Left ventricle myocardium inferior (tissue), 1 donor: ENCODE measurements at places on chromosomes 12 and 14. TPM values are rescaled to one million over a fixed set of nuclear protein-coding genes. Genes with fewer than 3 reads are reported as not detected.
A peak's percentile ranks its signal among the peaks of the same experiment; 100 is the strongest.

SLC2A14 gene
- total RNA-seq, result not detected

AMDHD1 gene
- total RNA-seq, result 0.47 TPM

TEX52 gene
- total RNA-seq, result not detected

FOXG1 gene
- total RNA-seq, result not detected

DNA sequence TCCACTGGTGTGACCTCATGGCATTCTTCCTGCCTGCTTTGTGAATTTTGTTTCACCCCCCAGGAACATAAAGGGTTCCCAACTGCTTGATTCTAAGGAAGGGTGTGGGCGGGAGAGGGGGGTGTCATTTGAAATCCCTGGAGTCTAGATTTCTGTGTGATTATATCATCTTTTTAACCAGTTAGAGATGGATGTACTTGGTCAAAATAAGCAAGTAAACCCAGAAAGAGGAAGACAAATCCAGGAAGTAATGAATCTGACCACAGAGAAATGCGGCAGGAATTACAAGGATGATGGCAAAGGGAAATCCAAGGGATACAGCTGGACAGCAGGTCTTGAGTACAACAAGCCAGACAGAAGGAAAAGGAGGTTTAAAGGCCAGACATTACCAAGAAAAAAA, 38.9 kb downstream of the DMAC2L start:
- H3K27ac ChIP-seq, result no peak overlapping the region
- H3K4me3 ChIP-seq, result no peak overlapping the region
- H3K4me1 ChIP-seq, result peaks cover 21% of the 10 kb centered on the region
- no peak for DNase-seq

DNA sequence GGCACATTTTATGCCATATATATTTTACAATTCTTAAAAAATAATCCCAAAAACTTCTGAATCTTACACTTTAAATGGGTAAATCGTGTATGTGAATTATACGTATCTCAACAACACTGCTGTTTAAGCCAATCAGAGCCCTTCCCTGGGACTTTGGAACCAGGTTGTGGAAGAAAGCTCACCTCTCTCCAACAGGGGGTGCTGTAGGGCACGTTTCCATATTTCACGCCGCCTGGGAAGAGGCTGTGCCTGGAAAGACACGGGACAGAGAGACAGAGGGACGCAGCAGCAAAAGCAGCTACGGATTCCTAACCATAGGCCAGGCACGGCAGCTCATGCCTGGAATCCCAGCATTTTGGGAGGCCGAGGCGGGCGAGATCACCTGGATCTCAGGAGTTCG, 29.4 kb upstream of the FBRSL1 start:
- no peaks in the 10 kb centered on the region for H3K36me3 ChIP-seq
- no peak overlapping the region for H3K4me3 ChIP-seq
- DNase-seq, result no peak

DNA sequence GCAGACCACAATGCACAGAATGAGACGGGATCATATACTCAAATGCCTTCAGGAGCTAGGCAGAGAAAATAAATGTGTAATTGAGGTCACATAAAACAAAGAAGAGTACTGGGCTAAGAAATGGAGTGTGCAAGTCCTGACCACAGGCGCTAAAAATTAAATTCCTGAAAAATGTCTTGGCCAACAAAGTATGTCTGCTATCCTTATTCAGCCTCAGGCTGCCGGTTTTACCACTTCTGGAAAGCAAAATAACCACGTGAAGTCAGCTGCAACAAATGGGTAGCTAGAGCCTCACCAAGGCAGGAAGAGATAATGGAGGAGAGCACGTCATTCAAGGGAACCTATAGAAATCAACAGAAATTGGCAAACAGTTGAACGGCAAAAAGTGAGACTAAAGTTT, 3.1 kb downstream of the PYGL start:
- H3K36me3 ChIP-seq, result no peaks in the 10 kb centered on the region
- DNase-seq, result no peak
- peaks cover 22% of the 10 kb centered on the region for H3K4me1 ChIP-seq
- no peak overlapping the region for H3K27ac ChIP-seq

- H3K4me1 ChIP-seq, result peaks cover 67% of the 10 kb centered on the region
- peak; percentile 80 for DNase-seq
- no peak overlapping the region for H3K4me3 ChIP-seq
- H3K36me3 ChIP-seq, result no peaks in the 10 kb centered on the region
Observed at GRCh38 chr12:607541-608001, 55.7 kb downstream of the NINJ2 start.

DNA sequence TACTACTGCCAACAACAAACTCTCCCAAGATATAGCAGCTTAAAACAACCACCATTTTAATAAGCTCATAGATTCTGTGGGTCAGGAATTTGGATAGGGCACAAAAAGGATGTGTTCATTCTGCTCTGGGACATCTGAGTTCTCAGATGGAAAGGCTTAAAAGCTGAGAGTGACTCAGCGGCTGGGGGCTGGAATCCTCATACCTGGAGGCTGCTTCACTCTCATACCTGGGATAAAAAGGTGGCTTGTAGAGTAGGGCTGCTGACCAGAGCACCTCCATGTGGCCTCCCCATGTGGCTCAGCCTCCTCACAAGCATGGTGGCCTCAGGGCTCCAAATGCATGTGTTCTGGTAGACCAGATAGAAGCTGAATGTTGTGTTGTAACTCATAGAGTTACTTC, 20.2 kb upstream of the PELI2 start:
- no peak overlapping the region for H3K4me3 ChIP-seq
- no peaks in the 10 kb centered on the region for H3K4me1 ChIP-seq
- no peak overlapping the region for H3K27ac ChIP-seq
- H3K27me3 ChIP-seq, result peaks cover 27% of the 10 kb centered on the region
- H3K36me3 ChIP-seq, result no peaks in the 10 kb centered on the region

GRCh38 chr14:59727073-59727661, 143.4 kb downstream of the RTN1 start:
- DNase-seq, result no peak
- no peak overlapping the region for H3K27ac ChIP-seq
- no peaks in the 10 kb centered on the region for H3K27me3 ChIP-seq
- no peak overlapping the region for H3K4me3 ChIP-seq
- H3K36me3 ChIP-seq, result no peaks in the 10 kb centered on the region
- no peaks in the 10 kb centered on the region for H3K4me1 ChIP-seq

GRCh38 chr12:130668286-130669204, 47.6 kb downstream of the RIMBP2 start:
- no peak for DNase-seq
- H3K27me3 ChIP-seq, result peaks cover 22% of the 10 kb centered on the region
- no peaks in the 10 kb centered on the region for H3K4me1 ChIP-seq
- H3K4me3 ChIP-seq, result no peak overlapping the region
- no peaks in the 10 kb centered on the region for H3K36me3 ChIP-seq
- no peak overlapping the region for H3K27ac ChIP-seq

DNA sequence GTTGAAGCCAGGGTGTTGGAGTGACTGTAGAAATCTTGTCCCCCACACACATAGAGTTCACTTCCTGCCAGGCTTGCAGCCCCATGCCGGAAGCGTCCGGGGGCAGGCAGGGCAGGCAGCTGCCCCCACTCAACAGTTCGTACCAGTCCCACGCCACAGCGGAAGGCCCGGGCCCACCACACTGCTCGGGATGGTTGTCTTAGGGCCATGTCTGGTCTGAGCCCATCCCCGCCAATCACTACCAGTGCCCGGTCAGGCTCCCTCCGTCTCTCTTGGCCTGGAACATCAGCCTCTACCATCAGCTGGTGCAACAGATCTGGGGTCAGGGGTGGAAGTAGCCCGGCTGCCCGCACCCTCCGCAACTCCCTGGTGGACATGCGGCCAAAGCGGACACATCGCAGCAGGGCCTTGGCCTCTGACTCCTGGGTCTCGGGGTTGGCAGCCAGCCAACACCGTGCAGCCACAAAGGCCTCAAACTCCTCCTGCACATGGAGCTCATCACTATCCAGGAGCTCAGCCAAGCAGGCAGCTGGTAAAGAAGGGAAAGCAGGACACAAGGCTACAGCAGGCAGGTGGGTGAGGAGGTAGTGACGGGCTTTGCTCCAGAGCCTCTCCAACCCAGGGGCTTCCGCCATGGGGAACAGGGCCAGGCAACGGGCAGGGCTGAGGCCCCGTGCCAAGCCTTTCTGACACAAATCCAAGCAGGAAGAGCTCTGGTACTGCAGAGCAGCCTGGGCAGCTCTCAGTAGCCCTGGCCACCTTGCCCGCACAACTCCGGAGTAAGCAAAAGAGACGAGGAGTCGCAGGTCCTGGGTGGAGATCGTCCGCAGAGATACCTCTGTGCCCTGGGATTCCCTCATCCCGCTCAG, 5.9 kb downstream of the KLHL33 start:
- H3K27me3 ChIP-seq, result peaks cover 6% of the 10 kb centered on the region
- no peak overlapping the region for H3K4me3 ChIP-seq
- no peaks in the 10 kb centered on the region for H3K36me3 ChIP-seq
- no peak overlapping the region for H3K27ac ChIP-seq
- peak; percentile 39 for DNase-seq
- peaks cover 19% of the 10 kb centered on the region for H3K4me1 ChIP-seq

DNA sequence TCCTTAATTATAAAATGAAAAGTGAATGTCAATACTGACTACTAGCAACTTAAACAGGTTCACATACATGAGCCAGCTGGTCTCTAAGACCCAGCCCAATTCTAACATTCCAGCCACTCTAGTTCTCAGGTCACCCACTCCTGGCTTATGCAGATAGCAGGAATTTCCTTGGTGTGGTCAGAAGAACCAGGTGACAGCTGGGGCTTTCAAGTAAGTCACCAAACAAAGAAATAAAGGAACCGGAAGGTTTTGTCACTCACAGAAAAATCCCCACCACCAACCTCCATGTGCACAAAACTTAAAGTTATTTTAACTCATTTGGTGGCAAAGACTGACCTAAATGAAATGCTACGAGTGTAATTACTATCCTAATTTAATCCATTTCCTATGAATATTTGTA, 129.6 kb upstream of the CDKN3 start:
- DNase-seq, result no peak
- H3K27me3 ChIP-seq, result peaks cover 6% of the 10 kb centered on the region
- no peak overlapping the region for H3K27ac ChIP-seq
- no peak overlapping the region for H3K4me3 ChIP-seq
- H3K4me1 ChIP-seq, result no peaks in the 10 kb centered on the region
- H3K36me3 ChIP-seq, result no peaks in the 10 kb centered on the region

DNA sequence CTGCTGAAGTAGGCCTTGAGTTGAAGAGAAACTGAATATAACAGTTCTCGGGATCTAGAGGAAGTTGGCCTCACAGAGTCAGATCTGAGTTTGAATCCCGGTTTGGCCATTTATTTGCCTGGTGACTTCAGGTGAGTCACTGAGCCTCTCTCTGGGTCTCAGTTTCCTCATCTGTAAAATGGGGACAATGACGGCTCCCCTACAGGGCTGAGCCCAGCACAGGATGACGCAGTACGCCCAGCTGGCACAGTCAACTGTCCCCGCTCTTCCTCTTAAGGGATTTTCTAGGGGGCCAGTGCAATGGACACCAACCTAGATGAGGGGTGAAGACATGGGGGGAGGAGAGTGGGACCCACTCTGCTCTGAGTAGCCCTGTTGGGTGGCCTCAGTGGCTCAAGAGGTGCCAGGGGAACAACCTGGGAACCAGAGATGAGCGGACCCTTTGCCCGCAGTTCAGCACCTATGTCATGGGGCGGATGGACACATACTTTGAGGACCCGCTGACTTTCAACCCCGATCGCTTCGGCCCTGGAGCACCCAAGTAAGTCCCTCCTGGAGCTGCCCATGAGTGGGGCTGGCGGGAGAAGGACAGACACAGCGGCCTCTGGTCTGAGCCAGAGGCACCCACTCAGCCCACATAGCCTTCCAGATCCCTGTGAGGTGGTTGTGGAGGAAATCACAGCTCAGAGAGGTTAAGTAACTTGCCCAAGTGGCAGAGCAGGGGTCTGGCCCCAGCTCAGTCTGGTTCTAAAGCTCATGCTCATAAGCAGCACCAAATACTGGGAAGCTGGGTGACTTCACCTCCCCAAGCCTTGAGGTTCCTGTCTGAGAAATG, 41.1 kb downstream of the CYP46A1 start:
- no peak for DNase-seq
- H3K36me3 ChIP-seq, result no peaks in the 10 kb centered on the region
- peaks cover 7% of the 10 kb centered on the region for H3K4me1 ChIP-seq
- H3K27ac ChIP-seq, result no peak overlapping the region

DNA sequence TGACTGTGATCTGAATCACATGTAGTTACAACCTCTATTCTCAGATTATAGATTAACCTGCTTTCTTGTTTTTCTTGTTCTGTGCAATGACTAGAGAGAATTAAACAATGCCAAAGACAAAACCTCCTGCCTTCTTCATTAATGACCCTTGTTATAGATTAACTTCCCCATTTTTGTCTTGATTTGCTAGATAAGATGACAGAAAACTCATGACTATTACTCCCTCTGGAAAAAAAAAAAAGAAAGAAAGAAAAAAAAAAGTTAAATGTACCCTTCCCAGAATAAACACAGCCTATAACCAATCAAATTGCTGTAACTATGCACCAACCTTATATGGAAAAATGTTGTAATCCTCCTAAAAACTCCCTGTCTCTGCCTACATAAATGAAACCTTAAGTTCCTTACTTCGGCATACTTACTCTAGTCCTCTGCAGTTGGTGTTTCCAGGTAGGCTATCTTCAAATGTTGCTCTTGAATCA, 41.1 kb upstream of the PCED1B start:
- no peak for DNase-seq
- H3K36me3 ChIP-seq, result no peaks in the 10 kb centered on the region
- H3K4me1 ChIP-seq, result no peaks in the 10 kb centered on the region
- no peak overlapping the region for H3K4me3 ChIP-seq

GRCh38 chr12:75205558-75205957, 4.1 kb downstream of the KCNC2 start:
- H3K27ac ChIP-seq, result no peak overlapping the region
- peaks cover 66% of the 10 kb centered on the region for H3K27me3 ChIP-seq
- no peaks in the 10 kb centered on the region for H3K36me3 ChIP-seq
- H3K4me1 ChIP-seq, result no peaks in the 10 kb centered on the region
- no peak for DNase-seq

DNA sequence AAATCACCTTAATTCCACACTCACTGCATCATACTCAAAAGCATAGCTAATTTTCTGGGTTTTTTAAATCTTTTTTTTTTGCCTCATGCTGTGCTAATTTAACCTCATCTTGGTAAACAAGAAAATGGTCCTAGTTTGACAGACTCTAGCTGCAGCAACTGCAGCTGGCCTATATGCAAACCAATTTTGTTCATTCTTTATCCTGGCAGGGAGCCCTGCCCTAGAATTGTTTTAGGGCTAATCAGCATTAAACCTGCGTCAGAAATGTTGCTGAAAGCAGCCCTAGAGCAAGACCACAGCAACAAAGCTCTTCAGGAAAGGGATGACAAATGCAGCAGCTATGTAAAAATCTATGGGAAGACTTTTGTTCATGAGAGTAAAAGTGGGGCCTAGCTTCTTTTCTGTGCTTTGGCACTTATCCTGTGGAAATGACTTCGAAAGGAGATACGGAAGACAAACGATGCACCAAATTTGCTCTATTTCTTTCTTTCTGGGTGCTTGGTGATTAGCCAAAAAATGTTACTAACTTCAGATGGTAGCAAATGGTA, 72.2 kb downstream of the DENND5B start:
- DNase-seq, result no peak
- no peaks in the 10 kb centered on the region for H3K27me3 ChIP-seq
- no peak overlapping the region for H3K4me3 ChIP-seq
- peaks cover 68% of the 10 kb centered on the region for H3K4me1 ChIP-seq
- peak overlapping the region; percentile 9 for H3K27ac ChIP-seq
- no peaks in the 10 kb centered on the region for H3K36me3 ChIP-seq
